Choroid plexus epithelial cell (primary cell): ENCODE measurements at places on chromosomes 3 and 15.

DNA sequence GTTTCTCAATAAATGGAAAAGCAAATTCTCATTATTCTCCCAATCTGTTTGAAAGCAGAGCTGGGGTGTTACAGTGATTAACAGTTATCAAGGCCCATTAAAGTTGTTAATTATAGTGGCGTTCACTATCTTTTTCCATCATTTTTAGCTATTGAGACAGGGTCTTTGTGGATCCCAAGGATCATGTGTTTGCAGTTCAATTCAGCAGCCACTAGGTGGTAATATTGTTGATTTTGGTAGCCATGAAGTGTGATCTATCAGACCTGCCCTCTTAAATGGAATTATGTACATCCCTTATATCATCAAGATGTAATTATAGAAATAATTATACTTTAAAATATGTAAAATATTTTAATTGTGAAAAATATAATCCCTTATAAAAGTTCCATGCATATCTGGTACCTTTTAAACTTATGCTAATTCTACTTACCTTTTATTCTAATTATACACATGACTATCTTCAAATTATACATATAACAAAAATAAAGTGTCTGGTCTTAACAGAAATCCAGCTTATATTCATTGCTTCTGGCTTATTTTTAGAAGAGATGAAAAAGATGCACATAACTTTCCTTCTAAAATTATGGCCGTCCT is 126.4 kb downstream of the GREM1 start:
- peak; percentile 81 for DNase-seq

- DNase-seq, result no peak
These were observed 42.9 kb downstream of the RLBP1 start for GRCh38 chr15:89178307-89178977.

- peak; percentile 83 for DNase-seq
These were observed 2.3 kb upstream of the SHC4 start for GRCh38 chr15:48965972-48966371.

- peak; percentile 9 for DNase-seq
These were observed 289.2 kb downstream of the ROBO2 start for GRCh38 chr3:77329116-77329515.

DNA sequence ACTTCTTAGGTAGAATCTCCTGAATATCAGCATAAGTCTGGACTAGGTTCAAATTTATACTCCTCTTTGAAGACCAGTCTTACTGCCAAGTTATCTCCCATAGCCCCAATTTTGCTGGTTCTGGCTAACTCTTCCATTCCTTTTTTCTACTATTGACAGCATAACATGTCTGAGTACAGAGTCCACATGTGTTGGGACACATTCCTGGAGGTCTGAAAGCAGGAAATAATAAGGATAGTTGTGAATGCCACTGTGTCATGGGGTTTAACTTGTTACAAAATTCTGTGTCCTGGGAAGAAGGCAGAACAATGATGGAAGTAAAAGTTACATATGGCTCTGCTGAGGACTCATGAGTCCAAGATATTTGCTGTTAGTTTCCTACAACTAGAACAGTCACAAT is 57.4 kb upstream of the ZBTB20 start:
- DNase-seq, result no peak

GRCh38 chr3:138364356-138365252 is 16.2 kb downstream of the MRAS start:
- no peak for DNase-seq

GRCh38 chr3:181771120-181771519 is 59.4 kb downstream of the SOX2 start:
- DNase-seq, result no peak

GRCh38 chr15:28981351-28981720 is 95.6 kb downstream of the APBA2 start:
- DNase-seq, result peak; percentile 23

DNA sequence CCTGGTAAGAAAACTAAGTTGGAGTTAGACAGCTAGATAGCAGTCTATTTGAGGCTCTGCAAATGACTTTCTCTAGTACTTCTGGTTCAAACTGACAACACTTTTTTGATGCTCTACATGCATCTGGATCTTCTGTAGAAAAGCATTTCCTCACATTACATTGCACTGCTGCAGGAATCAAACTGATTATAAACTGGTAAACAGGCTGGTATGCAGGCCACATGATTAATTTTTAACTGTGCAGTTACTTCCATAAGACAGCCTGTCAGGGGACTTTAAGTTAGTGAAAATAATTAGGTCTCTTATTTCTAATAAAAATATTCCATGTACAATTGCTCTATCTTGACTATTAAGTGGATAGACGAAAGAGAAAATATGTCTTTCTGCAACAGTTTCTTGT is 550.0 kb upstream of the ALCAM start:
- peak; percentile 21 for DNase-seq

DNA sequence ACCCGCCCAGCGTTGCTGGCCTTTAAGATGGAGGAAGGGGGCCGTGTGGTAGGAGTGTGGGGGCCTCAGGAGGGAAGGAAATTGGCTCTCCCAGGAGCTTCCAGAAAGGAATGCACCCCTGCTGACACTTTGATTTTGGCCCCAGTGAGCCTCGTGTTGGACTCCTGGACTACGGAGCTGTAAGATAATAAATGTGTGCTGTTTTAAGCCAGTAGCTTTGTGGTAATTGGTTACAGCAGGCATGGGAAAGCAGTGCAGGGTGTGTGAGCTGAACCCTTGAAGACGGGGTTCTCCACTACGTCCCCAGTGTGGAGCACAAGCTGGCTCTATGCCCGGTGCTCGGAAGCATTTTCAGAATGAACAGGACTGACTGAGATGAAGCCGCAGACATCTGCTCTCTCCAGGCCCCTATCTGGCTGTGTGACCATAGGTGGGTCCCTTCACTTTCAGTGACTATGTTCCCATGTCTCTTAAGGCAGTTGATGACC is 22.9 kb upstream of the CGNL1 start:
- peak; percentile 72 for DNase-seq

DNA sequence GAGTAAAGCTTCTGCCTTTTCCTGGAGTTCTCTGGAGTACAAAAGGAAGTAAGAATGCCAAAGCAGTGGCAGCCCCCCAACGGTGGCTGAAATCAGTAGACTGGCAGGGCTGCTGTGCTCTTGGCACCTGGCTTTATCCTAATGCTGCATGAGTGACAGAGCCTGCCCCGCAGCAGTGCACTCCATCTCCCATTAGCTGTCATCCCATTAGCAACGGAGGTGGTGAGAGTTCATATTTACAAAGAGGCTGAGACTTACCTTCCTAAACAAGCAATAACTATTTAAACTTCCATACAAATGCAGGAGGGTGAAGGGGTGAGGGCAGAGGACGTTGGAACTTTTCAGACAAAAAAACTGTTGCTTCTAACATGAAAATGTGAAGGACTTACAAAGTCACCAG is 51.9 kb downstream of the SERPINI1 start:
- no peak for DNase-seq

GRCh38 chr15:98217356-98217755 is 256.9 kb downstream of the ARRDC4 start:
- DNase-seq, result no peak

GRCh38 chr15:90594301-90594738 is 64.6 kb downstream of the CRTC3 start:
- no peak for DNase-seq

GRCh38 chr15:56943403-56943802 is 25.0 kb downstream of the TCF12 start:
- DNase-seq, result peak; percentile 50

DNA sequence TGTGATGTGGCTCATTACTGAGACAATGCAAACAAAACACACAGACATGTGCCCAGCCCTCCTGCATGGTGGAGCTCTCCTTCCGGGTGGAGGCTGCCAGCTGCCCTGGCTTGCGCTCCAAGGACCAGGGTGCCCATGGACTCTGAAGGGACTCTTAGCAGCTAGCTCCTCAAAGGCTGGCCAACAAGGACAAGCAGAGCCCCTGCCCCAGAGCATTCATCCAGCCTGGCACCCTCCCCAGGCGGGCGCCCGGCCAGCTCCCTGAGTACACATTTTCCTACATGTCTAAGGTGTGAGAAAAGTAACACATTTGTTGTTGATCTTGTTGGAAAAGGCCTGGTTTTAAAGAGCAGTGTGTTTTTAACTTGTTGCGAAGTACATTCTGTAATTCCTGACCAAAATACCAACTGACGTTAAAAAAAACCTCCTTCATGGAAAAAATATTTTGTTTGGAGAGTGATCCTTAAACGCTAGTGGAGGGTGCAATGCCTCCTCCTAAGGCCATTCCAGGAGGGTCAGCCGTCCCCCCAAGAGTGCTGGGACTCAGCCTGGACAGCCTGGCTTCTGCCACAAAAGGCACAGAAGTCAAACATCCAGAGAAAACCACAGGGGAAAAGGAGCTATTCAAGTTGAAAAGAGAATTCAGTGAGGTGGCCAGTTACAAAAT is 86.9 kb downstream of the KLF15 start:
- DNase-seq, result peak; percentile 46

DNA sequence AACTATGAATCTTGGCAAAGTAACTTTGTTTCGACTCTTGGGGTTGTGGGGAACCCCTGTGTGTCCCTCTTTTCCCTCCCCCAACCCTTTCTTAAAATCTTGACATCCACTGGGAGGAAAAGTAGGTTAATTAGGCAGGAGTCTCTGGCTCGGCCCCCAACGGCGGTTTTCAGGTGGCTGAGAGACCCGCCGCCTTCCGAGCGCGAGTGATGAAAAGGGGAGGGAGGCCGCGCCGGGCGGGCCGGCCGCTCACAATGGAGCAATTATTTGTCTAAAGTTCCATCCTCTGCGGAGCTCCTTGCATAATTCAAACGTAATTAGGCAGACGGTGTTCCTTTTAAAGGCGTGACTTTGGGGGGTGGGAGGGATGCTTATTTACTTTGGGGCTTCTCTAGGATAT is 51.7 kb downstream of the ZIC4 start:
- DNase-seq, result peak; percentile 10

GRCh38 chr15:44159492-44159891 is 35.6 kb downstream of the FRMD5 start:
- DNase-seq, result no peak

- DNase-seq, result no peak
These were observed 3.7 kb downstream of the CIB1 start for GRCh38 chr15:90230071-90230494.

DNA sequence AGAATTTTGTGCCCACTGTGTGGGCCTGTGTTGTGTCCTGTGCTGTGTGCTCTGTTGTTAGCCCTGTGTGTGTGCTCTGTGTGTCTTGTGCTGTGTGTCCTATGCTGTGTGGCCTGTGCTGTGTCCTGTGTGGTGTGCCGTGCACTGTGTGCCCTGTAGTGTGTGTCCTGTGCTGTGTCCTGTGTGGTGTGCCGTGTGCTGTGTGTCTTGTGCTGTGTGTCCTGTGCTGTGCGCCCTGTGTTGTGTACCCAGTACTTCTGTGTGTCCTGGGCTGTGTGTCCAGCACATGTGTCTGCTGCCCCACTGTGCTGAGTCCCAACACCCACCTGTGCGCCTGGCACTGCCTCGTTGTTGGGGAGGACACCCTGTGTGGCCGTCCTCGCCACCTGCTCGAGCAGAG is 53.2 kb upstream of the CHRNA7 start:
- DNase-seq, result no peak

DNA sequence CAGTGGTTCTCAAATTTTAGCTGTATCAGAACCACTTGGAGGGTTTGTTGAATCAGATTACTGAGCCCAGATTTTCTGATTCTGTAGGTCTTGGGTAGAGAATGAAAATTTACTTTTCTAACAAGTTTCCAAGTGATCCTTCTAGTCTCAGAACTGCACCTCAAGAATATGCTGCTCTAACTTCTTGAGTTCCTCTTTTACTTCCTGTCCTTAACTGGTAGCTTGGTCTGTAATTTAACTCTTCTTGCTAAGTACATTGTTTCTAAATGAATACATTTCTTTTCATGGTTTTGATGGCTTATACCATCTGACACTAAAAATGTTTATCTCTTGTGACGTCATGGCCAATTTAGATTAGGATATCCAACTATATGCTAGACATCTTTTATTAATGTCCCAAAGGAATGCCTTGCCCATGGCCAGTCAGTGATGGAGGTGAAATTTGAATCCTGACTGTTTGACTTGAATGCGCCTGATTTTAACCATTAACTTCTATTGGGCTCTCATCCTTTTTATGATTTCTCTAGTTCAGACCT is 262.6 kb upstream of the NAALADL2 start:
- DNase-seq, result no peak

- peak; percentile 45 for DNase-seq
These were observed 10.3 kb upstream of the CDV3 start for GRCh38 chr3:133563186-133563591.

DNA sequence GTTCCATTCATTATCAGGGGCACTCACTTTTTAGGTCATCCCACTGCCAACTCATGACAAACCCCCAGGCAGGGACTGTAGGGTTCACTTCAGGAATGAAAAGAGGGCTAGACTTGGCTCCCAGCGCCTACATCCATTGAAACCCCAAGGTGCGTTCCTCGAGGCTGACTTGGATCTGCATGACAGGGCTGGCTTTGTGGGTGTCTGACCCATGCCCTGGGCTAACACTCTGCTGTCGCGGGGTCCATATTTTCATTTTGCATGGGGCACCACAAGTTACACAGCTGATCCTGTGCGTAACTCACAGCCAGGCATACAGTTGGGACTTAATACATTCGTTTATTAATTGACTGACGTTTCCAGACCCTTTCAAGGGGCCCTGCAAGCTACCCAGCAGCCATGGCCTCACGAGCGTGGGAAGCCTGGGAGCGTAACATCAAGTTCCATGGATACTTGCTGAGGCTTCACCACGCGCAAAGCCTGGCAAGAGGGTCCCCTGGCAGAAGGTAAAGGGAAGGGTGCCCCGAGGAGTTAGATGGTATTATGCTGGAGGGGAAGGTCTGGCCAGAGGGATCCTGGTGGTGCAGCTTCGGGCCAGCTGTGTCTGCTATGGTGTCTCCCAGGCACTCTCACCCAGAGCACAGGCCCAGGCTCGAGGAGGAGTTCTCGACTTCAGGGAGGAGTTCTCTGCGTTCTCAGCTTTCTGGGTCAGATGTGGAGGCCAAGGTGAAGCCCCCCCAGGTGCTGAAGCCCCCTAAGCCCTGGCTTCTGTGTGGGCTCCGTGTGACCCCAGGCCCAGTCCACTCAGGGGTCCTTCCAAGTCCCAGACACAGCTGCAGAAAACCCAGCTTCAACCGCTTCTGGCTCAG is 85.4 kb downstream of the ADAMTS17 start:
- DNase-seq, result no peak

DNA sequence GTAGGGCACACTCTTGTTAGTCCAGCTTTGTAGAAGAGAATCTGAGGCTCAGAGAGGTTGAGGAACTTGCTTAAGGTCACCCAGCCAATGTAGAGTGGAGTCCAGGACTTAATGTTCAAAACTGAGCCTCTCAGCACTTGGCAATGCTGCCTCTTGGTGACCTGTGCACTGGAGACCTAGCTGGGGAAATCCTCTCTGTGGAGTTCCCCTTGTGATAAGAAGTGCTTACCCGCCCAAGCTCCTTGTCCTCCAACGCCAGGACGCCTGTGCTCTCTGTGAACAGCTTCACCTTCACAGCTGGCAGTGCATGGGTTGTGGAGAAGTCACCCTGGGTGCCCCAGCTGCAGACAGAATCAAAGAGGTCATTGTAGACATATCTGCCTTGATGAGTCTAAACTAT is 219.1 kb upstream of the FEZF2 start:
- no peak for DNase-seq

DNA sequence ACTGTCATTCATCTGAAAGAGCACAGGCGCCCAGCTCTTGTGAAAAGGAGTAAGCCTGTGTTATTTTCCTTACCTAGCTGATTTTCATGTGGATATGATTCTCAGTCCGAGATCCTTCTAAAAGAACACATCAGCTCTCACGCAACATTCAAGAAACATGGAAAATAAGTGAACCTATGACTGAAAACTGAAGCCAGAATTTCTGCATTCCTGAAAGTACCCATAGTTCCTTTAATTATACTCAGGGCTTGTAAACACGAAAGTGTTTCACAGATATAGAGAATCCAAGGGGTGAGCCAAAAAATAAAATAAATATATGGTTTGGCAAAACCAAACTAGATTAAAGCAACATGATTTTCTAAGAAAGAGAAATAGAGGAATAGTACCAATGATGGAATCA is 100.8 kb upstream of the CHMP2B start:
- no peak for DNase-seq
